A549 treated with dexamethasone at 1 μM for 4 hours (cell line): ENCODE measurements at places on chromosomes 6 and 20. TPM values are rescaled to one million over a fixed set of nuclear protein-coding genes. Genes with fewer than 3 reads are reported as not detected.

Gene APOM
- total RNA-seq = 2.7 to 3.8 TPM (median 3.3 TPM) in 5 replicates

Gene MLIP
- total RNA-seq = not detected in 5 replicates

Gene PEX6
- 5.8 to 10.5 TPM (median 10.1 TPM) in 5 replicates for total RNA-seq

Gene ADGRF4
- 16.3 to 19.6 TPM (median 17.1 TPM) in 5 replicates for total RNA-seq

Gene CASS4
- total RNA-seq = 0.02 to 0.07 TPM (median 0.05 TPM) in 4 of 5 replicates, not detected in the other

Gene SOX18
- total RNA-seq = 1.1 to 2.7 TPM (median 1.9 TPM) in 5 replicates

Gene PPP1R16B
- 0.11 to 0.19 TPM (median 0.13 TPM) in 5 replicates for total RNA-seq

Gene BPIFB4
- not detected in 5 replicates for total RNA-seq

Gene MEP1A
- not detected in 5 replicates for total RNA-seq

Gene HLA-DRB5
- not detected in 5 replicates for total RNA-seq

Gene COL21A1
- total RNA-seq = 0.42 to 1.6 TPM (median 0.64 TPM) in 5 replicates

Gene TFAP2A
- 7.0 to 11.4 TPM (median 10.4 TPM) in 5 replicates for total RNA-seq

Gene SPATS1
- not detected in 5 replicates for total RNA-seq

Gene ARHGAP40
- 0.06 TPM in 1 of 5 replicates, not detected in the others for total RNA-seq

Gene WFDC5
- not detected in 5 replicates for total RNA-seq

Gene LY6G6D
- total RNA-seq = not detected in 5 replicates

Gene CDSN
- total RNA-seq = 0.04 to 0.08 TPM (median 0.06 TPM) in 4 of 5 replicates, not detected in the other

Gene HLA-DRA
- not detected in 5 replicates for total RNA-seq

Gene HLA-DRB1
- 0.09 TPM in 1 of 5 replicates, not detected in the others for total RNA-seq

Gene SASH1
- 2.0 to 3.1 TPM (median 2.5 TPM) in 5 replicates for total RNA-seq

Gene BFSP1
- total RNA-seq = 4.1 to 4.9 TPM (median 4.5 TPM) in 5 replicates

Gene SLC44A4
- 0.04 to 0.06 TPM in 2 of 5 replicates, not detected in the others for total RNA-seq

Gene LCA5
- 0.39 to 0.95 TPM (median 0.61 TPM) in 5 replicates for total RNA-seq

Gene RIPOR3
- 0.06 to 0.11 TPM in 2 of 5 replicates, not detected in the others for total RNA-seq

Gene NEDD9
- 44.7 to 67.2 TPM (median 63.0 TPM) in 5 replicates for total RNA-seq

Gene KIAA1755
- total RNA-seq = 0.13 to 0.26 TPM (median 0.18 TPM) in 5 replicates
